H1 (cell line): ENCODE measurements at places on chromosomes 13 and 19. TPM values are rescaled to one million over a fixed set of nuclear protein-coding genes. Genes with fewer than 3 reads are reported as not detected.

Gene MEIOSIN
- total RNA-seq: not detected in 2 replicates

Gene PRSS57
- total RNA-seq: not detected in 2 replicates

Gene S1PR5
- 8.6 and 8.7 TPM in 2 replicates for total RNA-seq

Gene PGLYRP1
- total RNA-seq: not detected in 2 replicates

Gene ATP7B
- 9.2 and 10.8 TPM in 2 replicates for total RNA-seq

Gene KIR2DL3
- not detected in 2 replicates for total RNA-seq

Gene NLRP7
- 0.91 and 0.96 TPM in 2 replicates for total RNA-seq

Gene LILRB3
- not detected in 2 replicates for total RNA-seq

Gene VSIG10L
- 10.2 and 10.3 TPM in 2 replicates for total RNA-seq

Gene JOSD2
- 1.9 and 3.6 TPM in 2 replicates for total RNA-seq

Gene EFNB2
- 10.3 and 12.0 TPM in 2 replicates for total RNA-seq

Gene PPM1N
- total RNA-seq: 11.0 and 12.2 TPM in 2 replicates

Gene TSSK6
- 2.9 and 3.6 TPM in 2 replicates for total RNA-seq

Gene HSPH1
- total RNA-seq: 131 and 145 TPM in 2 replicates

Gene SIRT6
- total RNA-seq: 23.9 and 25.2 TPM in 2 replicates

Gene TRIM28
- total RNA-seq: 1,398 and 1,433 TPM in 2 replicates

Gene SPPL2B
- 52.6 and 55.7 TPM in 2 replicates for total RNA-seq

Gene CEBPA
- total RNA-seq: 2.7 and 3.0 TPM in 2 replicates

Gene F10
- total RNA-seq: 2.0 and 2.3 TPM in 2 replicates

Gene ZNF112
- total RNA-seq: 2.4 and 2.8 TPM in 2 replicates

Gene RFPL4A
- total RNA-seq: not detected in 2 replicates

Gene ARHGAP33
- 25.0 and 25.2 TPM in 2 replicates for total RNA-seq

Gene CRX
- total RNA-seq: not detected in 2 replicates

Gene CEACAM19
- total RNA-seq: 2.7 and 3.1 TPM in 2 replicates

Gene ZNF20
- total RNA-seq: 7.4 and 9.0 TPM in 2 replicates

Gene ZNF83
- total RNA-seq: 19.4 and 19.7 TPM in 2 replicates

Gene ZNF547
- total RNA-seq: 2.0 and 2.1 TPM in 2 replicates

Gene DKKL1
- total RNA-seq: 2.6 and 3.1 TPM in 2 replicates

Gene ZNF578
- 4.2 TPM in 2 replicates for total RNA-seq

Gene PRKCSH
- total RNA-seq: 337 and 341 TPM in 2 replicates

Gene OR7C1
- total RNA-seq: not detected in 2 replicates

Gene RNF113B
- total RNA-seq: not detected in 2 replicates

Gene PEG3
- not detected in 2 replicates for total RNA-seq

Gene ELAVL3
- total RNA-seq: 1.0 and 2.0 TPM in 2 replicates

Gene CARS2
- total RNA-seq: 44.5 and 55.9 TPM in 2 replicates

Gene PSG11
- total RNA-seq: not detected in 2 replicates

Gene CYP4F11
- total RNA-seq: not detected in 2 replicates

Gene CPAMD8
- total RNA-seq: 9.2 and 11.1 TPM in 2 replicates

Gene ZSWIM9
- total RNA-seq: 10.1 and 10.4 TPM in 2 replicates

Gene KCNN1
- 9.3 and 11.0 TPM in 2 replicates for total RNA-seq

Gene DZIP1
- total RNA-seq: 24.6 and 28.0 TPM in 2 replicates

Gene MTUS2
- total RNA-seq: 0.75 and 0.80 TPM in 2 replicates

Gene KLK5
- 0.55 and 0.76 TPM in 2 replicates for total RNA-seq

Gene CBY2
- total RNA-seq: not detected in 2 replicates

Gene TARM1
- not detected in 2 replicates for total RNA-seq

Gene ZNF492
- not detected in 2 replicates for total RNA-seq

Gene NTN5
- 0.15 and 0.47 TPM in 2 replicates for total RNA-seq

Gene OR2Z1
- not detected in 2 replicates for total RNA-seq

Gene APOC4
- total RNA-seq: not detected in 2 replicates
